Large intestine (tissue), 12 donors: ENCODE measurements at places on chromosomes 1 and 21.

GRCh38 chr1:83109692-83110091 lies 889.2 kb downstream of the TTLL7 start:
- no peak for DNase-seq

DNA sequence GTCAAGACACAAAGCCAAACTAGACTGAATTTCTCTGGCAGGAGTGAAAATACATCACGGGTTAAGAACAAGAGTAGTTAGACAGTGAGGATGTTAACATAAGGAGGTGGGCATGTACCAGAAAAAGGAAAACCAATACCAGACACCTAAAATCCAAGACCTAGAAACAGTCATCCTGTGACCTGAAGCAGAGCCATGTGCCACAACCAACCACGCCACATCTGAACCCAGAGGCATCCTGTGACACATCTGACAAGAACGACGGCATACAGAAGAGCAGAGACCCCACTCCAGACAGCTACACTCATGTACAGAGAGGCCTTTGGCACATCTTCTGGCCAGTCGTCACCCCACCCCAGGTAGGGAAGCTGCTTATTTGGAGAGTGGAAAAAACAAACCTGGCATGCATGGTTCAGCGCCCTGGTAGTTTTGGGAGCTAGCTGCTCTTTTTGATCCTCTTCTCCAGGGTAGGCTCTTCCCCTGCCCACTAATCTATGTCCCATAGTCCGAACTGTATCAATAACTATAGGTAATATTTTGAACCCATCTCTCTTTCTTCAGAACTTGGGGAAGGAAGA lies 72.1 kb downstream of the SLC45A1 start:
- DNase-seq, result no peak

DNA sequence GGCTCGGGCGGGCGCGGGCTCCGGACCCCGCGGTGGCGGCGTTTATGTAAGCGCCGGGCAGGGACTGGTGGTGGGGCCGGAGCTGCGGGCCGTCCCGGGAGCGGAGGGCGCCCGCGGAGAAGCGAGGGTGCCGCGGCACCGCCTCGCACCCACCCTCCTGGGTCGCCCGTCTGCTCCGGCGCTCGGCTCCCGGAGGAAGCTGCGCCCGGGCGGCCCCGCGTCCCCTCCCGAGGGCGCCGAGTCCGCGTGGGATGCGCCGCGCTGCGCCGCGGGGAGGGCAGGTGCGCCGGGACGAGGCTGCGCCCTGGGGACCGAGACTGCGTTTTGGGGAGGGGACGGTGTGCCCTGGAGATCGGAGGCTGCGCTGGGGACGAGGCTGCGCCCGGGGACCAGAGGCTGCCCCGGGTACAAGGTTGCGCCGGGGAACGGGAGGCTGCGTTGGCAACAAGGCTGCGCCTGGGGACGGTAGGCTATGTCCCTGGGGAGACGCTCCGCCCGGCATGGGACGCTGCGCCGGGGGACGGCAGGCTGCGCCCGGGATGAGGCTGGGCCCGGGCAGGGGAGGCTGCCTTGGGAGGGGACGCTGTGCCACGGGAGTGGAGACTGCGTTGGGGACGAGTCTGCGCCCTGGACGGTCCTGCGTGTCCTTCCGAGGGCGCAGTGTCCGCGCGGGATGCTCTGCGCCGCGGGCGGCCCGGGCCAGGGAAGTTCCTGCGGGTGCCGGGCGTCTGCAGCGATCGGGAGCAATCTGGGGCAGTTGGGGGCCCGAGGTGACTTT lies 627 bp downstream of the ADARB1 start:
- DNase-seq, result peak; percentile 59

DNA sequence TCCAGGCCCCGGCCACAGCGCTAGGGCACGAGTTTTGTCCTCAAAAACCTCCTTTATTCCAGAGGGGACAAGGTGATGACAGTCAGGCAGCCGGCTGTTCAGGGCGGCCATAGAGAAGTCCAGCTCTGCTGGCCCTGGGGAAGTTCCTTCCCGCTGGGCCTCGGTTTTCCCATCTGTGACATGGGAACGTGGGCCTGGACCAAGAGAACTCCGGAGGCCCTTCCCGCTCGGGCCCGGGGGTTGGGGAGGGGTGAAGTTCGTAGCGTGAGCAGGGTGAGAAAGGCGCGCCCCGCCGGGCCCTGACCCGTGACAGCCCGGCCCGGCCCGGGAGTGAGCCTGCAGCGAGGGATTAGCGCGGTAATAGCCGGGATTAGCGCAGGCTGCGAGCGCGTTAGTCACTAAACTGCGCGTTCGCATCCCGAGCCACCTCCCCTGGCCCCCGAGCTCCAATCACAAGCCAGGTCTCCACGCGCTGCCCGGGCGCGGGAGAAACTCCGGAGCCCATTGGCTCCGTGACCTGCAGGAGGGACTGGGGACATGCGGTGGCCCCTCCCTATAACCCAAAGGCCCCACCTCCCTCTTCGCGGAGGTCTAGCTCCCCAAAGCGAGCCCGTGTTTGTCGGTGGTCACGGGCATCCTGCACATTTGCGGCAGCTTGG lies 29.8 kb upstream of the PADI2 start:
- DNase-seq, result no peak

DNA sequence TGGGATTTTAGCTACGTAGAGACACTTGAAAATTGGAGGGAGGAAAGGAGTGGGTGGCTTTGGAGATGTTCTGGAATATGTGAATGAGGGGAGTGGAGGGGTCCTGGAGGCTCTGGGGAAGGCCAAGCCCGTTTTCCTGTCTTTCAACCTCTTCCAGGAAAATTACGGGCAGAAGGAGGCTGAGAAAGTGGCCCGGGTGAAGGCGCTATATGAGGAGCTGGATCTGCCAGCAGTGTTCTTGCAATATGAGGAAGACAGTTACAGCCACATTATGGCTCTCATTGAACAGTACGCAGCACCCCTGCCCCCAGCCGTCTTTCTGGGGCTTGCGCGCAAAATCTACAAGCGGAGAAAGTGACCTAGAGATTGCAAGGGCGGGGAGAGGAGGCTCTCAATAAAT lies 442 bp upstream of the RUSC1 start:
- no peak for DNase-seq

DNA sequence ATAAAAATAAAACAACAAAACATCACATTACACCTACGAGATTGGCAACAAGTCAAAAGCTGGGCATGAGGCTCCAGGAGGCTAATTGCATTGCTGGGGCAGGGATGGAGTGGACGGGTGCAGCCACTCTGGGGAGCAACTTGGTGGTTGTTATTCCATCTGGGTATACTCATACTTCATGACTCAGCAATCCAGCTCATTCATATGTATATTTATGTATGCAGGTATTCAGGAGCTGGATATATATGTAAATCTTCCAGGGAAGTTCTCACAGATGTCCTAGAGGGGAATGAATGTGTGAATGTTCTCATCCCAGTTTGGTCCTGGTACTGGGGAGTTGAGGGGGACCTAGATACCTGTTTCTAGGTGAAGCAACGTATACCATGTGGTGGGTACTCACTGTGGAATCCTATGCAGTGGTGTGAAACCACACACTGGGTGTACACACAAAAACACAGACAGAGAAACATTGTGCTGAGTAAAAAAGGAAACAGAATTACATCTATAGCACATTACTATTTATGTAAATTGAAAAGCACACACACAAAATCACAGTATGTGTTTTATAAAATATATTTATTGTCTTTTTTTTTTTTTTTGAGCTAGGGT lies 79.7 kb upstream of the RAB4A start:
- DNase-seq, result no peak

DNA sequence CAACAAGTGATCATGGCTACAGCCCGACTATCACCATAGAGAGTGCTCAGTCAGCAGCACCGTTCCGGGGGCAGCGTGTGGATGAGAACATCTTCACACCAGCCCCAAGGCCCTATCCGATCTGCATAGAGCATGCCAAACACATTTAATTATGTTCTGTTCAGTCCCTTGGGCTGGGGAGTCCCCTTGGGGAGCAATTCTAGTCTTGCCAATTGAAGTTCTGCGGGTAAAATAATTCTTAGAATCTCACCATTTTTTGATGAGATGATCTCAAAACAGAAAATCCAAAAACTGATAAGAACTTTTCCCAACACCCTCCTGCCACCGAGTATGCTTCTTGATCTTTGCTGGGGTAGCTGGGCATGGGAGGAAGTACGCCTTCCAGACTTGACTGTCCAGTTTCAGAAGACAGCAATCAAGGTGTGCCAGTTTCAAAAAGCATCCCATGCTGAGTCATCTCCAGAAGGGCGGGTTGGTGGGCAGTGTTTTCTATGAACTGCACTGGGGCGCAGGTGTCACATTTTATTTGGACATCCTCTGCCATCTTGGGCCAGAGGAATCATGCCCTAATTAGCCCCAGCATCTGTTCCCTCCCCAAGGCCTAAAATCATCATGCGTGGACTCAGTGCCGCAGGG lies 20.8 kb upstream of the PTPRF start:
- DNase-seq, result no peak

DNA sequence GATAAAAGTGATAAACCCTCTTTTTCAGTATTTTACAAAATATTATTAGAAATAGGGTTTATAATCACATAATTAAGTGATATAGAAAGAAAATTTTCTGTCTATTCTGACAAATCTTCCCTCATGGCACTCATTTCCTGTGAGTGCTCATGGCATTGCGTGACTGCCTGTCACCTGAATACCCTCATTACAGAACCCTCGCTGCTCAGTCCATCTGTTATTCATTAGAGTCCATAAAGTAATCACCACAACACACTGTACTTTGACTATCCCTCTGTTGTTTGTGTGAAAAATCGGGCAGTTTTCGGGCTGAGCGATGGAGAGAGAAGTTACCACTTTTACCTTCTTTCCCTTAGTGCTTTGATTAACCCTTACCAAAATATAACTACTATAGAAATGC lies 100.4 kb upstream of the BRINP3 start:
- DNase-seq, result no peak

GRCh38 chr1:200919386-200919785 lies 24.7 kb downstream of the INAVA start:
- DNase-seq, result no peak

DNA sequence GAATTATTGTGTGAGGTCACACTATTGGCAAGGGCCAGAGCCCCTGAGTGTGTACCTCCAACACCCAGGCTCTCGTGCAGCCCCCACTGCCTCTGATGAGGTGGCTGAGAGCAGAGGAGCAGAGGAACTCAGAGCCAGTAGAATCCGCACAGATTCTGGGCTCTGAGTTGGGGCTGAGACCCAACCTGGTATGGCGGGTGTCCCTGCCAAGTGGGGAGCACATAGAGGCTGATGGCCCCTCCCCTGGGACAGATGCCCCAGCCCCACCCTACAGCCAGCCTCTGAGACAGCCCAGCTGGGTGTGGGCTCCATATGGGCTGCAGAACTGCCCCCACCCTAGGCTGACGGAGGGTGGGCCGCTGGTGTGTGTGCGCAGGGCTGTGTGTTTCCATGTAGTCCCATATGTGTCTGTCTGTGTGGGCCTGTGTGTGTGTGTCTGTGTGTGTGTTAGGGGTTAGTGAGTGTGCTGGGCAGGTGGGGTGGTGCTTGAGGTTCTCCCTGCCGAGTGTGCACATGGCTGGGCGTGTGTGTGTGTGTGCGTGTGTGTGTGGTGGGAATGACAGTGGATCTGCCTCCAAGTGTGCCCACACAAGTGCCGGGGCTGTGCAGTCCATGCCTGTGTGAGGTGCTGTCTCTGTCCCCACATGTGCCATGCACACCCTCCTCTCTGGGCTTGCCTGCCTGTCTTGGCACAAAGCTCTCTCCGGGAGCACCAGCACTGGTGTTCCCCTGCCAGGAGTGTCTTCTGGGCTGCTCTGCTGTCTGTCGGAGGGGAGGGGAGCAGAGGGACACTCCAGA lies 24.4 kb downstream of the FOXO6 start:
- DNase-seq, result no peak

- no peak for DNase-seq
Measured at GRCh38 chr1:41381692-41382479, 20.7 kb downstream of the FOXO6 start.

GRCh38 chr1:11354893-11355553 lies 82.0 kb downstream of the UBIAD1 start:
- no peak for DNase-seq

DNA sequence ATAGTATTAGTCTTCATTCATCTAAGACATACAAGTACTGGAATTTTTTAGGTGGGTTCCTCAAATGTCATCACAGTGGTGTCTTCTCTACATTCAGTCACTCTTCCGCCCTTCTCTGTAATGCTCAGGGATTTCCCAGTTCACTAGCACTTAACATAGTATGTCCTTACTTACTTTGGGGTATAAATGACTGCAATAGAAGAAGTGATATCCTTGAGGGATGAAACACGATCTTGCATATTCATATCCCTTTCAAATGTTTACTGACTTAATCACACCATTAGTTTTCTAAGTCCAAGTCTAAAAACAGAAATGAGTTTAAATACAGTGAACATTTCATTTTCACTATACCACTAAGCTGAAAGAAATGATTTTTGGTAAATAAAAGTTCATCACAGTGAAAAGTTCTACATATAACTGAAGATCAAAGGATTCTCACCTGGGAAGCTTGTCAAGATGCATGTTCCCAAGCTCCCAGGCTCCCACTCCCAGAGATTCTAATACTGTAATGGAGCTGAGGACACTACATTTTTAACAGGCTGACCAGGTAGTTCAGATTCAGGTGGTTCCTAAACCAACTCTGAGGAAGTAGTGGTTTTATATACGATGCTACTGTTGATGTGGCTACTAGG lies 29.7 kb downstream of the MRPL39 start:
- no peak for DNase-seq

GRCh38 chr1:203860396-203861025 lies 888 bp upstream of the SNRPE start:
- peak; percentile 55 for DNase-seq

GRCh38 chr21:42733874-42734273 lies 80.5 kb downstream of the PDE9A start:
- DNase-seq, result no peak

GRCh38 chr1:66339944-66340343 lies 194.0 kb upstream of the SGIP1 start:
- no peak for DNase-seq

DNA sequence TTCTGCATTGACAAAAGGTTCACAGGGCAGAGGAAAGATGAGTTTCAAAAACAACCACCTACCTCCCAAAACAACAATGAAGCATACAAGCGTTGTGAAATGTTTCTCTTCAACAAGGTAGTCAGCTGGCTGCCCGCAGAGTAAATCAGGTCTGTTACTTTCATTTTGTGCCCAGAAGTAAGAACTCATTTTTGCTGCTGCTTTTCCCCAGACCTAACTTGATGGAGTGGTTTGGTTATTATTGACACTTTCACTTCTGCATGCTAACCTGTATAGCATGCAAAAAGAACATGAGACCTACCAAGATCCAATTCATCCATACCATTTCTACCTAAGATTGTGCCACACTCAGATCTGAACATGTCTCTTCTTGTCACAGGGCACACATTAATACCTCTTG lies 1.3 kb downstream of the SLC9C2 start:
- no peak for DNase-seq

DNA sequence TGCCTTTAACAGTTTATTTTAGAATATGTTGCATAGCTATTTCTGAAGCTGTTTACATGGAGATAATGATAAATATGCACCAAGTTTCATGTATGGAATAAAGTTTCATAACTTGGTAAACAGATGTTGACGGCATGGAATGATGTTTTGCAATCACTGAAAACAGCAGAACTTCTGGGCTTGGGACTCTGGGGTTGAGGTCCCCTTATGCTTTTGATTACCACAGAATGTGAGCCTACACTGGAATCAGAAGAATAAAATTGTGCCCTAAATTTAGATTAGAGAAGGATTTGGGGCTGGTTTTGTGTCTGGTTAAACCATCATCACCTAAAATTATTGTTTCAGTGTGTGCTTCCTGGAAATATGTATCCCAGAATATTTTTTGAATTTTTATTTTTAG lies 11.1 kb downstream of the KRTAP24-1 start:
- DNase-seq, result no peak

GRCh38 chr1:189859385-189859977 lies 618.2 kb downstream of the BRINP3 start:
- DNase-seq, result no peak
